NCI-H1436 (cell line): ENCODE measurements at places on chromosomes 5 and 9.

- DNase-seq, result no peak
Measured at GRCh38 chr9:127555840-127556820, 55.9 kb upstream of the STXBP1 start.

- DNase-seq, result peak; percentile 16
Measured at GRCh38 chr9:112751056-112751795, 666 bp downstream of the SNX30 start.

DNA sequence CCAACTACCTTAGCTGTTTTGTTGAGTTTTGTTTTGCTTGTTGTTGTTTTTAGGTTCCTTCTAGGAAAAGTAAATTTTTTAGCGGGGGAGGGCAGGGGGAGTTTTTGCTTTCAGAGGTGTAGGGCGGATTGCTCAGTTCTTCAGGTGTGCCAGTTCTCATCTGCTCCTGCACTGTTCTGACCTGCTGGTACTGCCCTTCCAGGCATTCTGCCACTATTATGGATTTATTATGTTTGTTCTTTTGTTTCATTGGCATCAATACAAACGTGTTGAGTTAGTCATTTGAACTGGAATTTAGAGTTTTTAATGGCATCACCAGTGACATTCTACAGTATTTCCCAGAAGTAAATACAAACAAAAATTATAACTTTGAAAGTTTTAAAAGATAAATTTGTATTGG is 26.0 kb downstream of the ERCC6L2 start:
- DNase-seq, result no peak

GRCh38 chr9:110638381-110638954 is 30.1 kb upstream of the MUSK start:
- no peak for DNase-seq

- no peak for DNase-seq
Measured at GRCh38 chr5:38734353-38734752, 111.5 kb upstream of the OSMR start.

DNA sequence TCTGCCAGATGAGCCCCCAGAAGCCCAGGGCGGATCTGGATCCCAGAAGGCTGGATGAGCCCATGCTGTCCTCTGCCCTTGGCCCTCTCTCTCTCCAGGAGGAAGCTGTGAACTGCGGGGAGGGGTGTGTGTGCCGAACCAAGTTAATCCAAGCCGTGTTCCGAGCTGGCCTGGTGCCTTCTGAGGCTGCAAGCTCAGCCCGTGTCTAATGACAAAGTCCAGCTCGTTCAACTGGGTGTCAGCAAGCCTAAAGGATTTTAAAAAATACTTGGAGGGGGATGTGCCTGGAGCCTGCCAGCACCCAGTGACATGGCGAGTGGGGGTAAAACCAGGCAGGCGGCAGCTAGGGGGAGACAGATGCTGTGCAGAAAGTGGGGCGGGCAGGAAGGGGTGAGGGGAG is 8.0 kb downstream of the STC2 start:
- DNase-seq, result no peak

- DNase-seq, result no peak
Measured at GRCh38 chr9:123717581-123718175, 212.2 kb downstream of the DENND1A start.

DNA sequence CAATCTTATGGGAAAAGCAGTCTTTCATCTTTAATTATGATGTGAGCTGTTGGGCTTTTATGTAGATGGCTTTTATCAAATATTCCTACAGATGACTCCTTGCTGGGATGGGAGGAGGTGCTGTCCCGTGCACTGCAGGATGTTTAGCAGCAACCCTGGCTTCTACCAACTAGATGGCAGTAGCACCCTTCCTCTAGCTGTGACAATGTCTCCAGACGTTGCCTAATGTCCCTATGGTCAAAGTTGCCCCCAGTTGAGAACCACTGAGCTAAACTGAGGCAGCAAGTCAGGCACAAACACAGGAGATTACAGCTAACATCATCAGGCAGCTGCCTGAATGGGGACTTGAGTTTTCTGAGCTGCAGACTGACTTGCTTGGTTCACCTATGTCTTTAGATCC is 401.9 kb upstream of the PDE4D start:
- DNase-seq, result no peak

GRCh38 chr9:21317956-21318923 is 13.1 kb upstream of the IFNA5 start:
- peak; percentile 17 for DNase-seq

GRCh38 chr9:124439686-124440243 is 10.5 kb upstream of the ADGRD2 start:
- no peak for DNase-seq

GRCh38 chr5:42043400-42043799 is 118.3 kb downstream of the FBXO4 start:
- DNase-seq, result no peak

GRCh38 chr9:96113032-96113431 is 188.9 kb downstream of the HSD17B3 start:
- DNase-seq, result no peak

- no peak for DNase-seq
Measured at GRCh38 chr9:122819326-122819725, 9.1 kb downstream of the PDCL start.

GRCh38 chr9:22067196-22067595 is 58.1 kb upstream of the CDKN2B start:
- DNase-seq, result no peak

DNA sequence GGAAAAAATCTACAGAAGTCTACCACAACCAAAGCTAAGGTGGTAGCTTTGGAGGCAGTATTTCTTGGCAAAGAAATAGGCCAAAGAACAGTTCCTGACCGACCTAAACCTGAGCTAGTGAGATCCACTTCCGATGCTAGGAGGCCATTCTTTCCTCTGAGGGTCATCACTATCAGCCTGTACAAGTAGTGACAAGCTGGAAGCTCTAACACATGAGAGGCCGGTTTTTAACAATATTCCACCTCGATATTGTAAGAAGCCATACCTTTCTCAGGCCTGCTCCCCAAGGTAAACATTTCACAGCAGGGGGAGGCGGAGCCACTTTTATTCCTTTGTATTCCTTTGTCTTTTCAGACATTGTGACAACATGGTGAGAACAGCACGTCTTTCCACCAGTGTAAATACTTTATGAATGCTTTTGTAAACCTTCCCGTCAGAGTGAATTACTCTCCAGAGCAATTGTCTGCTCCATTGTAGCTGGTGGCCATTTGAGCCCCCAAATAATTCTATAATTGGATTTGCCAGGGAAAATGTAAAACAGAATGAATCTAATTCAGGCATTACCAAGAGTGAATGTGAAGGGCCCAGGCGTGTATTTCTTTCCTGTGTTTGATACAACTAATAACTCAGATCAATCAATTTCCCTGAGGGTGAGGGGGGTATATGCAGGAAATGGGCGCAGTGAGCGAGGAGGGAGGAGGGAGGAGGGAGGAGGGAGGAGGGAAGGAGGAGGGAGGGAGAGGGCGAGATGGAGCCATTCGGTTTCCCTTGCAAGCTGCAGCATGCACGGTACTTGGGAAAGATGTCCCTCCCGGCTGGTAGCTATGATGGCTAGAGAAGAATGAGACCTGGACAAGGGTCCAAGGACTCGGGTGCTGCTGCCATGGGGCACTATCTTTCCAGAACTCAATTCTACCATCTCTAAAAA is 166.6 kb downstream of the CDK5RAP2 start:
- peak; percentile 76 for DNase-seq

- DNase-seq, result no peak
Measured at GRCh38 chr9:928363-929042, 48.0 kb upstream of the DMRT3 start.

DNA sequence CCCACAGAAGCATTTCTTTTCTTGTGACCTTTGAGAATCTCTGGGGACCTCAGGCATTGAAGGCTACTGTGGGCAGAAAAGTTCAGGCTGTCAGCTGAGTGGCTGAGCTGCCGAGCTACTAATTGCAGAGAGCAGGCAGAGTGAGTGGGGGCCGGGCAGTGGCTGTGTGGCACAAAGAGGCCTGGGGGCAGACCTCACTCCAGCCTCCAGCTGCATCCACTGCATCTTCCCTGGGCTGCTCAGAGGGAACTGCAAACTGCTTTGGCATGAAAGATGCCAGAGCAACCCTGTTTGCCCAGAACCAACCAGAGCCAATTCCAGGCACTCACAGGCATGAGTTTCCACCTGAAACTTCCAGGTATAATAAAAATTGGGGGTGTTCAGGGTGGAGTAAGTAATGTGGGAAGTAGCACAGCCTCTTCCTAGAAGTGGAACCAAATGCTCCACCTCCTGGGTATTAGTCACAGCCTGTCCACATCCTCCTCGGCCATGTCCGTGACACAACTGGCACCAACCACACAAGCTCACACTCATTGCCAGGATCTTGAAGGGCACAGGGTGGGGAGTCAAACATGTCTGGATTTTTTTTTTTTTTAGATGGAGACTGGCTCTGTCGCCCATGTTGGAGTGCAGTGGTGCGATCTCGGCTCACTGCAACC is 548.9 kb downstream of the BNC2 start:
- no peak for DNase-seq

DNA sequence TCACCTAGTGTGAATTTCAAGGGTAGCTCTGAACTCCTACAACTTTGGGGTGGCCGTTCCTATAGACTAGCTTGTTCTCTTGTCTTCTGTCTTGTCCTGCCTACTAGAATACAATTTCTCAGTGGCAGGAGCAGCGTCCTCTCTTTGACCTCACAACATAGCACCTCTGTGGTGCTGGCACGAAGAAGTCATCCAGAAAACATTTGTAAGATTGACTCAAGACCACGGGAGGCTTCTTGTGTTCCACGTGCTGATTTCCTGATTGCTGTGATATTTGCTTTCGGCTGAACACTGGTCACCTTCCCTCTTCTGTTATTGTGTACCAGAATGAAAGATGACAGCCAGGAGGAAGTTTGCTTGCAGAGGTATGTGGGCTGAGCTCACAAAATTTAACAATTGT is 27.0 kb downstream of the SLC1A1 start:
- no peak for DNase-seq

DNA sequence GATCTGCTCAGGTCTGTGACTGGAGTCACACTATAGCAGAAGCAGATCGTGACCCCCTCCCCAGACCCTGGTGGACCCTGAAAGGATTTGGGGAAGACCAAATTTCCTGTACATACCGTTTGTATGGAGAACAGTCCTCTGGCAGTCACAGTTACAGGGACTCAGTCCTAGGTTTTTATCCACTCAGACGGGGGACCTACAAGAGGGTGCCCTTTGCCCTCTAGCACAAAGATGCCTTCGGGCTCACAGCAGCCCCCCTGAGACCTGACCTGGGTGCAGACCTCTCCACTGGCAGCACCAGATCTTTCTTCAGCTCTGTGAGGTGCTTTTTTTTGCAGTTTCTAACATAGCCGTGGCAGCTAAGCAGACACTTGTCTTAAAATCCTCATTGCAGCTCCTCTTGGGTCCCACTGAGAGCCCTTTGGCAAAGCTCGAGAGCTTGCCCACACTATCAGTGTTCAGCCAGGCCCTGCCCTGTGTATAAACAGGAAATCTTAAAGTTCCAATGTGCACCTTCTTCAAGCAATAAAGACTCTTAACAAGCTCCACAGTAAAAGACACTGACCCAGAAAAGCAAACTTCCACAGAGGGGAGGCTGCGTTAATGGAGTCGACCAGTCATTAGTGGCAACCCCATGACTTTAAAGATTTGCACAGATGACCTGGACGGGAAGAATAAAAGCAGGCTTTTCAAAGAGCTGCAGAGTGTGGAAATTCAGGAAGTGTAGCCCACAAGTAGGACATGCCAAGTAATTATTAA is 71.8 kb upstream of the LHFPL2 start:
- no peak for DNase-seq

GRCh38 chr9:114504341-114505186 is 709 bp downstream of the WHRN start:
- no peak for DNase-seq

- DNase-seq, result no peak
Measured at GRCh38 chr9:109016132-109016531, 2.8 kb upstream of the CTNNAL1 start.

DNA sequence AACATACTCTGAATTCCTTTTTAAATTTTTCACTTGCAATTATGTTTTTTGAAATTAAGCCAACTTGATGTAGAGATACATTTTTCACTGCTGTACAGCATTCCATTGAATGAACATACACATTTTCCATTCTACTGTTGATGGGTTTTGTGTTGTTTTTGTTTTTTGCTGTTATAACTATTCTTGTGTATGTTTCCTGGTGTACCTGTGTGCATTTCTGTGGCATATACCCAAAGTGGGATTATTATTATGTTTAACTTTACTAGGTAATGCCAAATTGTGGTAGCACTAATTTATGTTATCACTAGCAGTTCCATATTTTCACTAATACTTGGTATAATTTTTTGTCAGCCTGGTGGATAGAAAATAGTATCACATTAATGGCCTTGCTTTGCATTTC is 2.7 kb downstream of the RFESD start:
- no peak for DNase-seq

GRCh38 chr9:122383992-122384461 is 13.2 kb downstream of the PTGS1 start:
- DNase-seq, result no peak

GRCh38 chr5:113608113-113608596 is 94.7 kb downstream of the YTHDC2 start:
- no peak for DNase-seq

GRCh38 chr9:8432224-8432623 is 632.6 kb upstream of the DMAC1 start:
- DNase-seq, result no peak

- DNase-seq, result no peak
Measured at GRCh38 chr9:125522328-125522725, 184.7 kb downstream of the MAPKAP1 start.

DNA sequence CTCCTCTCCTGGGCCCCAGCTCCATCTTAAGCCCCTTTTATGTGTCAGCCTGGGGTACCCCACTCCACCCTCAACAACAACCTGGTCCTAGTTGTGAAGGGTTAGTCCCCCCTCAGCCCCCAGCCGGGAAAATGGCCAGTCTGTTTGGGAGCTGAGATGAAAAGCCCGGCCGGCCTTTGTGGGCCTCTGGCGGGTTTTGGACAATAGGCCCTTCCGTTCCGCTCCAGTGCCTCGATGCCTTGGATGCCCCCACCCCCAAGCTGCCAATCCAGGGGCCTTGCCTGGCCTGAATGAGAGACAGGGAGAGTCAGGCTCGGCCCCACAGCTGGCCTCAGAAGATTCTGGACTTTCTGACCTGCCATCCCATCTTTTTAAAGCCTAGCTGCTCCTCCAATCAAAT is 9.2 kb downstream of the CNTFR start:
- DNase-seq, result no peak

- DNase-seq, result no peak
Measured at GRCh38 chr5:169027501-169028061, 273.4 kb downstream of the SLIT3 start.

DNA sequence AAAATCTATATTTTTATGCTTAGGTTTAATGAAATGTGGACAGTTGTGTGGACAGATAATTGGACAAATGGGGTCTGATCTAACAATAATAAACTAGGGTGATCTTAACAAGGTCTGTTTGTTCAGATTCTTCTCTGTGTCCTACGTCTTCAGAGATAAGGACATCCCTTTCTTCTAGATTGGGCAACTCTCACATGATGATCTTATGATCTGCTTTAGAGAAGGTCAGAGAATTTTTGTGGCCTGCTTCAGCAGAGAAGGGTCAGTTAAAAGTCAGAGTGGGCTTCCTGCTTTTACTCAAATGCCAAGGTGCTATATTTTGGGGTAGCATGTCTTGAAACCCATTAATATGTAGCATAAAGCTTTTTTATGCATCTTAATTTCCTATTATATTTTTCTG is 63.8 kb upstream of the RGMB start:
- no peak for DNase-seq
